ENCODE measurements at places on chromosomes 7 and 10.

- DNase-seq = no peak
These were observed at the start of gene HEPACAM2 for GRCh38 chr7:93226310-93226709. Gene HEPACAM2, minus strand, starts transcription at chr7:93226469.

GRCh38 chr7:130048906-130049305, 2.3 kb downstream of the ZC3HC1 start:
- DNase-seq = no peak

DNA sequence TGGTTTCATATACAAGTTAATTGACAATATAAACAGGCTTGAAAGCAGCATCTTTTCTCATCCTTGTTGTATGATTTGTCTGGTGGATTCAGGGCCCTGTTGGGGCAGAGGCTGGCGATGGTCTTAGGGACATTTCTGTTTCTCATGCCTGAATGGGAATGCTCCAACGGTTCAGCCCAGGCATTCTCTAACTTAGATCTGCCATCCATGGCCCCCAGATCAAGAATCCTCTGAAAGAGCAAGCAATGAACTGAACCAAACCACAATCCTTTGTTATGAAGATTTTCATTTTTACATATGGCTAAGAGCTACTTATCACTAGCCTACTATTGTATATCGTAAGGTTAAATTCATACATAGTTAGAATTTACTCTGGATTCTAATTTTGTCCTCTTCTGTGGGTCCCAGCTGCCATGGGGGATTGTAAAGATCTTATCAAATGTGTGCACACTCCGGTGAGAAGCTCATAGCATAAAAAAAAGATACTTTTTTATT, 163.9 kb downstream of the COBL start:
- no peak for DNase-seq

- peak; percentile 67 for DNase-seq
These were observed 203.3 kb upstream of the ZMIZ1 start for GRCh38 chr10:78865538-78865875.

DNA sequence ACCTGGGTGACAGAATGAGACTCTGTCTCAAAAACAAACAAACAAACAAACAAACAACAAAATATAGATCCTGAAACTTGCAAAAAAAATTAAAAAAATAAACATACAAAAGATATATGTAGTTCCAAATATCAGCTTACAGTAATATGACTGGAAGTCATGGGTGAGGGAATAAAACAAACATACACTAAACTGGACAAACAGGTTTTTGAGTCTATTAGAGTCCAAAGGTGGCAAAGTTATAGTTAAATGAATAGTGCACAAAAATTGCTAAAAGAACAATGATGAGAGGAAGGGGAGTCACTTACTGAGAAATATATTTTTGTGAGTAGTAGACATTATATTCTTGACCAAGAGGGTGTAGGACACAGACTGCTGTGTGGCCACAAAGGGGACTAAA, 16.7 kb upstream of the RSBN1L start:
- DNase-seq = no peak

DNA sequence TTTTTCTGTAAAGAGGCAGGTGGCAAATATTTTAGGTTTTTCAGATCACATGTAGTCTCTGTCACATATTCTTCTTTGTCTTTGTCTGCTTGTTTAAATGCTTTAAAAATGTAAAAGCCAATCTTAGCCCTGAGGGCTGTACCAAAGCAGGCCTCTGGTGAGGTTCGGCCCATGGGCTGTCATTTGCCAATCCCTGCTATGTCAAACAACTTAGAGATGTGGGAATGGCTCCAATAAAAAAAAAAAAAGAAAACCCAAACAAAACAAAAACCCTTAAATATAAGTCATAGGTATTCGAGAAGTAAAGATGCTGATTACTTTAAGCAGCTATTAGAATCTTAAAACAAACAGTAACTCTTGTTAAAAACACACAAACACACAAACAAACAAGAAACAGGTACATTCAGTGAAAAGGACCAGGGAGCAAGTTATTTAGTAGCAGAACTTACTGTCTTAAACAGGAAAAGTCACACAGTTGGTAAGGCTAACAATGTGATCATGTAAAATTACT, 61.4 kb upstream of the NAMPT start:
- DNase-seq = no peak

DNA sequence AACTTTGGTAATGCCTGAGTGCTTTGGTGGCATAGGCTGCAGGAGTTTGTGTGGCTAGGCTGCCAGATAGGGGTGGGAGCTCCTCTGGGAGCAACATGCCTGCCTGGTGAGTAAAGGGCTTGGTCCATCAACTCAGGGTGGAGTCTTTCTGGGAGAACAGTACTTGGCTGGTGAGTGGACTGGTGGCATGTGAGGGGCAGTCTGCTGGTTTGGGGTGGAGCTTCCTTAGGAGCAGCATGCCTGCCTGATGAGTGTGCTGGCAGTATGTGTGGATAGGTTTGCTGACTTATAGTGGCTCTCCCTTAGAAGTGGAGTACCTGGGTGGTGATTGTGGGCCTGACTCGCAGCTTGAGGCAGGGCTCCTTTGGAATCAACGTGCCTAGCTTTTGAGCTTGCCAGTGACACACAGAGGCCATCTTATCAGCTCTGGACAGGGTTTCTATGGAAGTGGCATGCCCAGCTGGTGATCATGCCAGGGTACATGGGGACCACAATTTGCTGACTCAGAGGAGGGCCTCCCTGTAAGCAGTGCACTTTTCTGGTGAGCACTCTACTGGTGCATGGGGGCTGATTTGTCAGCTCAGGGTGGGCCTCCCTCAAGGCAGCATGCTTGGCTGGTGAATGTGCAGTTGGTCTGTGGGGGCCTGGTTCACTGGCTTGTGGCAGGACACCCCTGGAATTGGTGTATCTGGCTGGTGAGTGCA, 35.0 kb upstream of the SRI start:
- DNase-seq = no peak

GRCh38 chr7:56291-56913, 136.0 kb upstream of the FAM20C start:
- peak; percentile 67 for DNase-seq

- DNase-seq = no peak
These were observed 25.5 kb downstream of the ZNRF2 start for GRCh38 chr7:30309842-30310435.

GRCh38 chr7:81110673-81111072, 191.8 kb upstream of the SEMA3C start:
- DNase-seq = no peak

DNA sequence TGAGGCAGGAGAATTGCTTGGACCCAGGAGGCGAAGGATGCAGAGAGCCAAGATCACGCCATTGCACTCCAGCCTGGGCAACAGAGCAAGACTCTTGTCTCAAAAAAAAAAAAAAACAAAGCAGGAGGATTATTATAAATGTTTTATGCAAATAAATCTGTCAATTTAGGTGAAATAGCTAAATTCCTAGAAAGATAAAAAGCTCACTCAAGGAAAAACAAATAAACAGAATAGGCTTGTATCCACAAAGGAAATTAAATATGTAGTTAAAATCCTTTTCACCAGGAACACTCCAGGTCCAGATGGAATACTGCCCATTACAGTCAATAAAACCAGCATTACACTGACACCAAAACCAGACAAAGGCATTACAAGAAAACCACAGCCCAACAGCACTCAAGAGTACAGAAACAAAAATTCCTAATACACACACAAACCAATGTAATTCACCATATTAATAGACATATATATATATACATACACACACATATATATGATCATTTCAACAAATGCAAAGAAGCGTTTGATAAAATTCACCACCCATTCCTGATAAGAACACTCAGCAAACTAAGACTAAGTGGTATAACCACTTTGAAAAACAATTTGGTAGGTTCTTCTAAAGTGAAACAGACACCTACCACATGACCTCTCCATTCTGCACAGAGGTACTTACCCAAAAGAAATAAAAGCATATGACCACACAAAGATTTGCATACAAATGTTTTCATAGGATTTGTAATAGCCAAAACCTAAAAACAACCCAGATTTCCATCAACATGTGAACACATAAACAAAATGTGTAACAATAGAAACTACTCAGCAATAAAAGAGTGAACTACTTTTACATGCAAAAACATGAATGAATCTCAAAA, 38.8 kb downstream of the ABI1 start:
- DNase-seq = no peak

- DNase-seq = no peak
These were observed 37.9 kb upstream of the TNS3 start for GRCh38 chr7:47619806-47620205.

DNA sequence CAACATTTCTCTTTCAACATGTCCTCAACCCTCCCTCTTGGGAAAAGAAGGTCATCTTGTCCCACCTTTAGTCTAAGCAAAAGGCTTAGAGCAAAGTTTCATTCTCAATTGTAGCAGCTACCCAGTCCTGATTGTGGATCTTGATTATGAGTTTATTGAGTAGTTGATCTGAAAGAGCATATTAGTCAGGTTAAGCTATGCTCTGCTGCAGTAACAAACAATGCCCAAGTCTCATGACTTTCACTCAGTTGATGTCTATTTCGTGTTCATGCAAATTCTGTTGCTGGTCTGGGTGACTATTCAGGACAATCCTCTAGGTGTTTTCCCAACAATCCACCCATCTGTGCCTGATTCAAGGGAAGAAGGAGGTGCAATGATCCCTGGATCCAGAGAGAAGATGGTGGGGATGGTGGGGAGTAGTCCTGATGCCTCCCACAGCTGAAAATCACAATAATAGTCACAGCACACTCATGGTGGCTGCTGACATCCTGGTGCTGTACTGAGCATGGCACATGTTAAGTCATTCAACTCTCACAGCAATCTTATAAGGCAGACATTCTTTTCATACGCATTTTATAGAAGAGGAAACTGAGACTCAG, 54.7 kb downstream of the NPTX2 start:
- no peak for DNase-seq

DNA sequence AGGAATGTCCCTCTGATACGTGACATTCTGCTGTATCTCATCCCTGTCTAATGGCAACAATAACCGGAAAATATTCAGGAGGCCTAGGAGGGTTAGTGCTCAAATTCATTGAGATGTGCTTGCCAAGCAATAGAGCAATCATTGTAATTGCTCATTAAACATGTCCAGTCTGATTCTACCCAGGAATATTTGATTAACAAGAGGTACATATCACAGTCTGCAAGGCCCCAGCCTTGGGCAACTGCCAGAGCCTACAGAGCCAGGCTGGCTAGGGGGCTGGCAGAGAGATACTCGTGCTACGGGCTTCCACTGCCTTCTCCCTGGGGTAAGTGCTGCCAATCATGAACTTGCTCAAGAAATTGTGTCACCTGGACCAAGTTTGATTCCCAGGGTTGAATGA, 99.1 kb downstream of the ALOX5 start:
- no peak for DNase-seq

GRCh38 chr7:51482976-51483375, 166.4 kb upstream of the COBL start:
- DNase-seq = no peak

GRCh38 chr7:141301544-141301943, 227.7 kb downstream of the TMEM178B start:
- no peak for DNase-seq

- DNase-seq = peak; percentile 92
These were observed at the start of gene HOGA1 for GRCh38 chr10:97584060-97584797. Gene HOGA1, plus strand, starts transcription at chr10:97584389. Its CDS starts 315 bp downstream, at chr10:97584704.

GRCh38 chr10:66656499-66656898, 269.3 kb upstream of the LRRTM3 start:
- no peak for DNase-seq

DNA sequence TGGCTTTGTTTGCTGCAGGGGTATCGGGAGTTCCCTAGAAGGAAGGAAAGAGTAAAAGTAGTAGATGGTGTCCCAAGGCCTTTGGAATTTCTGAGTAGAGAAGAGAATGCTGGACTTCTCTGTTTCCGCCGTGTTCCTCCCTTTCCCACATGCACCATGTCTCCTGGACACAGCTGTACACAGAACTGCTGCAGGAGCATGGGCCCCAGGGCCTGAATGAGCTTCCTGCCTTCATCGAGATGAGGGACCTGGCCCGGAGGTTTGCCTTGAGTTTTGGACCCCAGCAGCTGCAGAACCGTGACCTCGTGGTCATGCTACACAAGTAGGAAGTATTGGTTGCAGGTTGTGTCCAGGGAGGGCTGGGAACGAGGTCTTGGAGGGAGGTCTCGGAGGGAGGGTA, 15.3 kb upstream of the PVRIG start:
- no peak for DNase-seq
